RPMI7951 (cell line): ENCODE measurements at places on chromosomes 6 and 20. TPM values are rescaled to one million over a fixed set of nuclear protein-coding genes. Genes with fewer than 3 reads are reported as not detected.
A peak's percentile ranks its signal among the peaks of the same experiment; 100 is the strongest.

DNA sequence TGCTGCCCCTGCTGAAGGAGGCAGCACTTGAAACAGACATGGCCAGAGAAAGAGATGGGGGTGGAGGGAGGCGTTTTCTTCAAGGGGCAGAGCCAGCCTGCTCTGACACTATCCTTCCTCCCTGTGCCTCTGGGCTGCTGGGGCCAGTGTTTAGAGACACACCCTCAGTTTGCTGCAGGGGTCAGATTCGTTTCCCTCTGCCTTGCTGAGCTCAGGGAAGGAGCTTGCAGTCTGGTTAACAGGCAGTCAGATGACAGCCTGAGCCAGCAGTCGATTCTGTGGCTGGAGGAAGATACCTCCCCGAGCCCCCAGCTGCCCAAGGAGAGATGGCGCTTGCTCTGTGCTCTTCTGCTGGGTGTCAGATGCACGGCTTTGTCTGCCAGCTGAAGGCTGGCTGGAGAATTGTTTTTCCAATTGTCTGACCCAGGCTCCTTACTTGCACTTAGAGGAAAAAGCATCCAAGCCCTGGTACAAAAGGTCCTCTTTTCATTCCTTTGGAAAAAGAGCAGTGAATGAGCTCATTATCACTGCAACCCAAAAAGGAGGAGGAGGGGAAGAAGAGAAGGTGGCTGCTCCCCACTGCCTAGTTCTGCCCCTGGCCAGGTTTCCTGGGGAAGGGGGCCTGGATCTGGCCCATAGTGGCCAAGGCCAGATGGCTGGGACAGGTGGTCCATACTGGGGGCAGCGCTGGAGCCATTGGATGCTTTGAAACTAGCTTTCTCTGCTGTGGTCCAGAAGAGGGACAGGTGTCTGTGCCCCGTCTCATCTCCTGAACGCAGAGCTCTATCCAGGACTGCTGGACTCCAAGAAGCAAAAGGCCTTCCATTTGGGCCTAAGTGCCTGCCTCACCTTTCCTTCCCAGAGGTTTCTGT lies 88.2 kb downstream of the TCP11 start:
- peak; percentile 32 for DNase-seq

DNA sequence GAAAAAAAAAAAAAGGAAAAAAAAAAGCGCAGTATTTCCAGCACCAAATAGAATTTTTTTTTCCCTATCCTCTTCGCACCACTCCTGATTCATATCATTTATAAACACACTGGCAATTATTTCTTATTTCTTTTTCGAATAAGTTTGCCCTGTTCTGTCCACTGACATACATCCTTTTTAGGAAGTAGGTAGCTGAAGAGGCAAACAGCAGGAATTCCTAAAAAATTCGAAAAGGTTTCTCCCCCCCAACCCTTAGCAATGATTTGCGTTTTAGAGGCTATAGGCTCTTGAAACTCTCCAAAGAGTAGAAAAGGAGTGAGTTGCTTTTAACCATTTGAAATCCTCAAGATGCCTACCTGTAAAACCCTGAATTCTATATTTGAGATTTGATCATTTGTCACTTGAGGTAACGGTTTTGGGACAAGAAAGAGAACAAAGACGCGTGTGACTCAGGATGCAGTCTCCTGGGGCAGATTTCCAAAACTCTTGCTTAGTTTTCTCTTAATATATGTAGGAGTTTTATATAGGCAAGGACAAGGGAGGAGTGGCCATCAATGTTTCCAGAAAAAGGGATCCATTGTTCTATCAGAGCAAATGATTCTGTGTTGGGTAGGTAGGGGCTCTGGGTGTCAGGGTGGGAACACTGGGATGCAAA lies 531 bp upstream of the CCN2 start:
- peak; percentile 43 for DNase-seq

The CDK5RAP1 gene
- 26.7 and 29.0 TPM in 2 replicates for total RNA-seq

The FAM83D gene
- 125 and 148 TPM in 2 replicates for total RNA-seq

GRCh38 chr6:101640131-101640530 lies 246.6 kb downstream of the GRIK2 start:
- no peak for DNase-seq

DNA sequence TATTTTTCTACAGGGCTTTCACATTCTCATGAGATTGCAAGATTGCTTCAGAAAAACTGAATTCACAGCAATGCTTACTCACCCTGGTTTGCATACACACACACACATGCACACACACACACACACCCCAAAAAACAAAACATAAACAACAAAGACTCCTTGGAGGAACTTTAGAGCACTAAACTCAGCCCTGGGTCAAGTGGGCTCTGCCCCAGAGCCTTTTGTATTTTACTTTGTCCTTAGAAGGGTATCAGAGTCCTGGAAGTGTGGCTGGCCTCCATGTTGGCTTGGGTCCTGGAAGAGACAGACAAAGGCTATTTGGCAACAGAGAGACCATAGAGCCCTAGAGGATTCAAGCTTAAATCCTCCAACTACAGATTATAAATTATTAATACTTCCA lies 8.0 kb upstream of the CST9 start:
- DNase-seq, result no peak

- DNase-seq, result no peak
Measured at GRCh38 chr6:20589266-20589665, 55.0 kb downstream of the CDKAL1 start.

GRCh38 chr6:133001040-133001565 lies 186.7 kb downstream of the RPS12 start:
- no peak for DNase-seq

- no peak for DNase-seq
Measured at GRCh38 chr20:8948442-8949020, 120.4 kb upstream of the PLCB4 start.

The GPSM3 gene
- 4.1 and 5.8 TPM in 2 replicates for total RNA-seq

The PI3 gene
- not detected in 2 replicates for total RNA-seq

DNA sequence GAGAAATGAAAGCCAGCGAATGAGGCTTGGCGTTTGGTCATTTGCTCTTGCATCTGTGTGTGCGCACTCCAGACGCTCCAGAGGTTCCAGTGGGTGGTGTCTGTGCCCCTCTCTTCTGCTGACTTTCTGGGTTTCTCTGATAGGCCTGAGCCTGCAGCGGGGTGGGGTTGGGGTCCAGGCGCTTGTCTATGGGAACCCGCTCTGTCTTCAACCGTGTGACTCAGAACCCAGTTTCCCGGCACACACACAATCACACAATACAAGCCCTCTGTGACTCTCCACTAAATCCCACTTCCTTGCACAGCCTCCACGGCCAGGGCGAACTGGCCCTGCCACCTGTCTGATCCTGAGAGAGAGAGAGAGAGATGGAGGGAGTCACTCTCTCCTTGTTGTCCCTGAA lies 24.6 kb downstream of the RBM38 start:
- DNase-seq, result no peak

DNA sequence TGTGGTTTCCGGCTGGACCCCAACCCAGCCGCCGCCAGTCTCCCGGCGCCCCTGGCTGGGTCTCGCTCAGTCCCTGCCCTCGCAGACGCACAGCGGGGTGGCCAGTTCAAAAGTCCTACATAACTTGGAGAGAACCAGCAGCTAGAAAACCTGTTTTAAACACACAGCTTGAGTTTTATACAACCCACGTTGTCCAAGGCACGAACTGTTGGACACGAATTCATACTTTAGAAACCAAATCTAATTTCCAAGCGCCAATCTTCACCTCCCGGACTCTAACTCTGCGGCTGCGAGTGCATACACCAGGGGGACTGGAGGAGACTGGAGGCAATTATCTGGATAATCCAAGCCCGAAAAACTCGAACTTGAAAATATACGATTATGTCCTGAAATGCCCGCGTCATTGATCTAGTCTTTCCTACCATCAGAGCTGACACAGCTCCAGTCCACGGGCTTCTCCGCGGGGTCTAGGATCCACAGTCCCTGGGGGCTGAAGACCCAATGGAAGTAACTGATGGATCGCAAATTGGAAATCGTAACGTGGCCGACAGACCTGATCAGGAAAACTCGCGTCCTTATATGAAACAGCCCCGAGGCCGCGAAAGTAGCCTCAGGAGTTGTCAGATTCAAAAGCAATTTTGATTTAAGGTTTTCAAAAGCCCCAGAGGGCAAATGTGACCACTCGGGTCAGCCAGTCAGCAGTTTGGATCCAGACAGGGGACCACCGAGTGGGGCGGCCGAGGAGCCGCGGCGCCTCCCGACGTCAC lies 843 bp upstream of the HEY2 start:
- peak; percentile 15 for DNase-seq

- DNase-seq, result peak; percentile 47
Measured at GRCh38 chr20:18258126-18258860, 30.0 kb upstream of the ZNF133 start.
